ENCODE measurements at places on chromosomes 2 and 18.

- no peak for DNase-seq
Observed at GRCh38 chr2:109151519-109151918, 22.5 kb downstream of the SH3RF3 start.

DNA sequence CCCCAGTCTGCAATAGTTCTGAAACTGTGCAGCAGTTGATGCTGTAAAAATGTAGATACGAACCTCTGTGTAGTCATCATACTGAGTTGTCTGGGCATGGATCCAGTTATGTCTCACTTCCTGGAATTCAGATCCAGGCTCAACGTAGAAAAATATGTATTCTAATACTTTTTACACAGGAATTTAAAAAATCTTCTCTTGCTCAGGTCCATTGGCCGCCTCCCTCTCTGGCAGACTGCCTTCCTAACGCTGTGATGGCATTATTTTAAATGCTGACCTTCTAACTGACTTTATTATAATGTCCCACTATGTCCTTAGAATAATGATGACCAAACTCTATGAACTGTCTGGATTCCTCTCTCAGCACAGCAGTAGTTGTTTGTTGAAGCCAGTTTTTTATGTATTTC, 119.6 kb downstream of the FEZ2 start:
- peak; percentile 34 for DNase-seq

GRCh38 chr2:28320371-28320770, 72.3 kb upstream of the FOSL2 start:
- no peak for DNase-seq

- DNase-seq, result no peak
Observed at GRCh38 chr2:130819226-130819607, 17.5 kb upstream of the ARHGEF4 start.

DNA sequence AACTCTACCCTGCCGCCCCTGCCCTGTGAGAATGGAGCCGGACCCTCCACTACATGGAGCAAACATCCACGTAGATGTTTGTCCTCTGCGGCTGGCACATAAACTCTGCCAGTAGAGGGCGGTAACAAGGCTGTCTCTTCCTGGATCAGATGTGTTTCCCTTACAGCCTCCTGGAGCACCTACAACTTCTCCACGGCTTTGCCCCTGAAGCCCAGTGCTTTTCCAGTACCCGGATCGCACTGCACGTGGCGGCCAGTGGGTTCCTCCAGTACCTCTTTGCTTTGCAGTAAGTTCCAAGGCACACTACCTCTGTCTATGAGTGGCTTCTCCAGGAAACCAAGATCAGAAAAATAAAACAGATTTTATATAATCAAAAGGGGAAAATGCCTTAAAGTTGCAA, 651.3 kb downstream of the DCDC2C start:
- no peak for DNase-seq

GRCh38 chr2:29115797-29116781, 874 bp downstream of the CLIP4 start:
- DNase-seq, result peak; percentile 57

- DNase-seq, result no peak
Observed at GRCh38 chr18:73419531-73419930, 551.7 kb upstream of the NETO1 start.

- no peak for DNase-seq
Observed at GRCh38 chr2:150427298-150427697, 60.2 kb downstream of the RND3 start.

DNA sequence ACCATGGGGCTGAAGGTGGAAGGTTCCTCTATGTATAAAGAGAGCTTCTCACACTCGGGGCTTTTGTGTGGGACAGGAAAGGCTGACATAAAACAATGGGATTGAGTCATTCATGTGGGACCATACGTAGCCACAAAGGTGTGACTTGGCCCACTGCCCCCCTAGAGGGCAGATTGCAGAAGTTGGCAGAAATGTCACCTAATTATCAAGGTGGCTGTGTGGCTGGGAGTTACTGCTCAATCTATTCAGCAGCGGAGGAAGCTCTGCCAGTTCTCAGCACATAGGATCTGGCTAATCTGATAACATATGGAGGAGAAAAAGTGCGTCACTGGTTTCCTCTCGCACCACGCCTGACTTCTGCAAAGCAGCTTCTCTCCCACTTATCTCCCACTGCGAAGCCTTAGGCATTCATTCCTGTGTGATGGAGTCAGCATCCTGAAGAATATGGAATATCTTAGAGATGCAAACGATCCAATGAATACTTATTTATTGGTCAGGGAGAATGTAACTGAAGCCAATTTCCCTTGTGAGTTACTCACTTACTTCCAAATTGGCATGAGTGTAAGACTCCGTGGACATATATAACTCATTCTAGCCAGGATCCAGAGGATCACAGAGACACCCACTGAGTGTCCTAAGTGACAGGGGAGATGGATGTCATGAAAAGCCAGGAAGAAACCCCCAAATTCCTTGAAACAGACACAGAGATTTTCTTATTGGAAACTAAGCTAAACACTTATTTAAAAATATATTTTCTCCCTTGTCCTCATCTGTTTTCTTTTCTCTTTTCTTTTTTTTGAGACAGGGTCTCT, 344.8 kb downstream of the TGIF1 start:
- DNase-seq, result peak; percentile 59

DNA sequence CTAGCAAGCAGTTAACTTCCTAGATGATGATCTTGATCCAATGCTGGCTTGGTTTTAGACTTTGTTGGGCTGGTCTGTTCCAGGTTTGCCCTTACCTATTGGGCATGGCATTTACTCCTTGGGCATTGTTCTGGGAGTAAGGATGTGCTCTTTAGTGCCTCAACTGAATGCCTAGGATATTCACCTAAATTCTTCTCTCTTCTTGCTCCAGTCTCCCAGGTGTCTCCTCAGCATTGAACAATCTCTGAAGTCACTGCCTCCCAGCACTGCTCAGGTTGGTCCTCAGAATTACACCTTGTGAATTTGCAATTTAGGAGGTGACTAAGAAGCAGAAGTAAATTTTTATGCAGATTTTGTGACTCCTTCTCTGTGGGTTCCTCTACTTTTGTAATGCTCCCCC, 307.7 kb upstream of the COL3A1 start:
- no peak for DNase-seq

DNA sequence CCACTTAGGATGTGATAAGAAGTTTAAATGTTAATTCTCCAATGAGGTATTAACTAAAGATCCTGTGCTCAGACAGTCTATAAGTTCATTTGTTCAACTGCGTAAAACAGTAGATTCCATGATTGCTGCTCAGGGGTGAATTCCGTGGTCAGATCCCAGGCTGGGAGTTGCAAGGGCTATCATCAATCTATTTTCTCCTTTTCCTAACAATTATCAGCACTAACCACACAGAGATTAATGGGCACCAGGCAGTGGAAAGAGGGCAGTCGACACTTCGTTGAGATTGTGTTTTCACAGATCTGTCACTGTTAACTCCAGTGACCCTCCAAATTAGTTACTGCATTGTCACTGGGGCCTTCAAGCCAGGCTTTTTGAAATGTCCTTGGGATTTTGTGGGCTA, 154.1 kb upstream of the SPRED2 start:
- no peak for DNase-seq

DNA sequence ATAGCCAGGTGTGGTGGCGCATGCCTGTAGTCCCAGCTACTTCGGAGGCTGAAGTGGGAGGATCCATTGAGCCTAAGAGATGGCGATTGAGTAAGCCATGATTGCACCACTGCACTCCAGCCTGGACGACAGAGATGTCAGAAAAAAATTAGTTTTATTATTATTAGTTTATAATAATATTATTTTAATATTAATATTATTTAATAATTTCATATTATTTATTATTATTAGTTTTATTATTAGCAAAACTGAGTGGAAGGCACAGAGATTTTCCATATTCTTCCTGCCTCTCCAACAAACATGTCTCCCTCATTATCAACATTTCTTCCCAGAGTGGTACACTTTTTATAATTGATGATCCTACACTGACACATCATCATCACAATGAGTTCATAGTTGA, 278.2 kb downstream of the SOX11 start:
- no peak for DNase-seq

- no peak for DNase-seq
Observed at GRCh38 chr2:227006189-227006897, 157.7 kb downstream of the COL4A4 start.

- DNase-seq, result no peak
Observed at GRCh38 chr2:196384729-196385128, 213.4 kb upstream of the STK17B start.

DNA sequence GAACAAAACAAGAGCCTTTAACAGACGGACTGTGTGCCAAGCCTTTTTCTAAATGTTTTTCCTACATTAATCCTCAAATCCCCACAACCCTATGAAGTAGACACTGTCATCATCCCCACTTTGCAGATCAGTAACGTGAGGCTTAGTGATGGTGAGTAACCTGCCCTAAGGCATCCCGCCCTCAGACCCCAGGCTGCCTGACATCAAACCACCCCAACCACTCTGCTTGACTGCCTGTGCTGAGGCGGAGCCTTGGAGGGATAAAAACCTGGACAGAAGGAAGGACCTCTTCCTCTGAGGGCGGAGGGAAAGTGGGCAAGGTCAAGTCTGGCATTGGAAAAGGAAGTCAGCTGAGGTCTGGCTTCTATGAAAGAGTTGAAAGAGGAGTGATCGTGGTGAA, 104.6 kb downstream of the SP3 start:
- no peak for DNase-seq

GRCh38 chr18:11147371-11147951, 1.9 kb downstream of the PIEZO2 start:
- no peak for DNase-seq

DNA sequence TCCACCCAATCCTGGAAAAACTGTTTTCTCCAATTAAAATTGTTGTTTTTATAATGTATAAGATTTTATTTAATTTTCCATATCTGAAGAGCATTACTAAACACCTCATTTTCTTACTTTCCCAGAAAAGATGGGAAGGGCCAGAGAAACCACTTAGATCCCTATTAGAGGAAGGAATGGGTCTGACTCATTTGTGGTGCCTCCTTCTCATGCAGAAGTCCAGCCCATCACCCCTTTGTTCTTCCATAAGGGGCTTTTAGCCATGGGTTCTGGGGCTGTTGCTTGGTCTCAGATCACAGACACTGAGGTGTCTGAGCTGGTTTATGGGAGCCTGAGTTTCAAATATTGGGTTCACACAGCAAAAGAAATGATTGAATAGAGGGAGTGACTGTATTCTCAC, 152.2 kb downstream of the ESCO1 start:
- no peak for DNase-seq

GRCh38 chr2:1647417-1648240, 96.7 kb downstream of the PXDN start:
- no peak for DNase-seq

All from epithelial cell of prostate (primary cell).